ENCODE measurements at places on chromosomes 2 and 18.

DNA sequence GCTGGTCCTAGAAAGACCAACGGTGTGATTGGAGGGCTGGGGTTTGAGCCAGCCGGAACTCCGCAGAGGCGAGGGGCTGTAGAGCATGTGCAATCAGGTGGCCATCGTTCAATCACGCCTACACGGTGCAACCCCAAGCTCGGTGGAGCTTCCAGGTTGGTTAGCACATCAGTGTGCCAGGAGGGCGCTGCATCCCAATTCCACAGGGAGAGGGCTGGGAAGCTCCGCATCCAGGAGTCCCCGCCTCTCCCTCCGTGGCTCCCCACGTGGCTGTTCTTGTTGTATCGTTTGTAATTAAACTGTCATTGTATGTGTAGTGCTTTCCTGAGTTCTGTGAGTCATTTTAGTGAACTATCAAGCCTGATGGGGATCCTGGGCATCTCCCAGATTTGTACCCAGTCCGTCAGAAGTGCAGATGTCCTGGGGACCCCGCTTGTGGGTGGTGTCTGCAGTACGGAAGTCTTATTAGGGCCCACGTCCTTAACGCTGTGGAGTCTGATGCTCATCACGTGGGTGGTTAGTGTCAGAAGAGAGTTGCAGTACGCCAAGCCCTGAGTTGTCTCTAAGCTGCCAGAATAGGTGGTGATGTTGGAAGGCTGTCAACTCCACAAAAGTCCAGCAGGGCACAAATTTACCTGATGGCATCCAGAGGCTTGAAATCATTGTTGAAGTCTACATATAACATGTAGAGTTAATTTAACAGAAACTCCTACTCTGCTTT, 20.6 kb upstream of the AMMECR1L start:
- DNase-seq = no peak

DNA sequence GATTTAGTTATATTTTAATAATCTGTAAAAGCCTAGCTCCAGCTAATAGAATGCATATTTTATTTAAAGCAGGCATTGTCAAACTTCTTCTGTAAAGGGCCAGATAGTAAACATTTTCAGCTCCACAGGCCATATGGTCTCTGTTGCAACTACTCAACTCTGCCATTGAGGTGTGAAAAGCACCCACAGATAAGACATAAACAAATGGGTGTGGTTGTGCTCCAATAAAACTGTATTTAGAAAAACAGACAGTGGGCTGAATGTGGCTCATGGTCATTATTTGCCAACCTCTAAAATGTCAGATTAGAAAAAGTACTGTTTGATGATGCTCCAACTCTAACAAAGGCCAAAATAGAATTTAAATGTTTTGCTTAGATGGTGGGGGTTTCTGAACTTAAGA, 519.9 kb downstream of the RNF144A start:
- DNase-seq = no peak

DNA sequence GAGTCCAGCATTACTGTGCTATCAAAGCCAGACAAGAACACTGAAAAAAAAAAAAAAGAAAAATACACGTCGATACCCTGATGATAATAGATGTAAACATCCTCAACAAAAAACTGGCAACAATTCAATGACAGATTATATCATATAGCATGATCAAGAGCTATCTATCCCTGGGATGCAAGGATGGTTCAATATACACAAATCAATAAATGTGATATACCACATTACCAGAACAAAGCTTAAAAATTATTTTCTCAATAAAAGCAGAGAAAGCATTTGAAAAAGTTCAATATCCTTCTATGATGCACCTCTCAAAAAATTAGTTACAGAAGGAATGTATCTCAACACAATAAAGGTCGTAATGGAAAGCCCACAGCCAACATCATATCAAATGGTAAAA, 332.8 kb upstream of the MMADHC start:
- no peak for DNase-seq

DNA sequence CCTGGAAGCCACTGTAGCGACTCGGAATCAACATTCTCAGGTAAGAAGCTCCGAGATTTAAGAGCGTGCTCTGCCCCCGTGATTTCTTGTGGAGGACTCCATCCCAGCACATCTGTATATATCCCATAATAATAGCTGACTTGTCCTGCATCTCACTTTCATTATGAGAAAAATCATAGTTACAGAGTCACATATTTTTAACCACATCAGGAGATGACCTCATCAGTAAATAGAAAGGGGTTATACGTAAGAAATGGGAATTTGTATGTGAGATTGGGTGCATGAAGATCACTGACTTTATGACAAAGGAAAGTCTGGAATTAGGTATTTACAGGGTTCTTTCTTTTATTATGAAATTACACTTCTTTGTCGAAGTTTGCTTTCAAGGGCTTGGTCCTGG, 16.4 kb upstream of the TMEM18 start:
- no peak for DNase-seq

DNA sequence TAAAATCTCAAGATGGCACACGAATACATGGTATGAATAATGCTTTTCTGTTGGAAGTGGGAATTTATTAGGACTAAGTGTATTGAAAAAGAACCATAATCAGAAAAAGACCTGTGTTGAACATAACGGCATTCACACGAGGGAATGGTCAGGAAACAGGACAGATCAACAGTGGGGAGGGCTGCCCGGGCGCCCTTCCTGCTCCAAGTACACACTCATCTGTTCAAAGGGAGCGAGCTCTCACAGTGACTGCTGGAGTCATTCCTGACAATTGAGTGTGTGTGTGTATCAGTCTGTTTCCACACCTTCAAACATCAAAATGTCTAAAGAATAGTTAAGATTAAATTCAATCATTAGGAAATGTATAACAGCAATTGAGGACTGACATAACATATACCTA, 167.2 kb downstream of the HDAC4 start:
- no peak for DNase-seq

GRCh38 chr18:10442551-10442971, 11.9 kb upstream of the APCDD1 start:
- DNase-seq = no peak

DNA sequence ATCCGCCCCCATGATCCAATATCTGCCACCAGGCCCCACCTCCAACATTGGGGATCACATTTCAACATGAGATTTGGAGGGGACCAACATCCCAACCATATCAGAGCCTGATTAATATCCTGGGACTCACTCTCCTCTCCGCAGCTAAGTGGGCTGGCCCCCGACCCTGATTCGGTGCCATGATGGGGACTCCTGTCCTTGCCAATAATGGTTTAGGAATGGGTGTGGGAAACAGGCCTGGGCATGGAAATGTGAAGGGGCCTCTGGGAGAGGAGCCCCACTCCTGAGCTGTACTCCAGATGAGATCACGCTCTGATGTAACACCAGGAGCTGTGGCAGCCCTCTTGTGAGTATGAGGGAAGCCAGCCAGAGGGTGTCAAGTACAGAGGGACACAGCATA, 77.3 kb upstream of the SMAD7 start:
- no peak for DNase-seq

GRCh38 chr18:44195394-44196140, 485.1 kb upstream of the SETBP1 start:
- no peak for DNase-seq

GRCh38 chr2:223416815-223417610, 185.1 kb downstream of the SCG2 start:
- DNase-seq = no peak

DNA sequence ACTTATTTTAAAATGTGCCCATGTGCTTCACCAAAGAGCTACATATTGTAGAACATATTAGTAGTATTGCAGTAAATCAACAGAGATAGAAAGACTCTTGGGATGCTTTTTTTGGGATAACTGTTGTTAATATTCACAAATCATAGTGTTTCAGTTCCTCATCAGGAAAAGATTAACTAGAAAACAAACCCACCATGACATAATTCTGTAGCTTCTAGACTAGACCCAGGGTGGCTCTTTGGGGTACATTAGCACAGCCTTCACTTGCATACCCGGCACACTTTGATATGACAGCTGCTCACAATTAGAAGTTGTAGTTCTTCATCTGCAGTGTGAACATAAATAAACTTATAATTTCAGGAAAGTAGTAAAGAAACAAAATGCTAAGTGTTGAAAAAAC, 154.2 kb downstream of the ATP9B start:
- no peak for DNase-seq

DNA sequence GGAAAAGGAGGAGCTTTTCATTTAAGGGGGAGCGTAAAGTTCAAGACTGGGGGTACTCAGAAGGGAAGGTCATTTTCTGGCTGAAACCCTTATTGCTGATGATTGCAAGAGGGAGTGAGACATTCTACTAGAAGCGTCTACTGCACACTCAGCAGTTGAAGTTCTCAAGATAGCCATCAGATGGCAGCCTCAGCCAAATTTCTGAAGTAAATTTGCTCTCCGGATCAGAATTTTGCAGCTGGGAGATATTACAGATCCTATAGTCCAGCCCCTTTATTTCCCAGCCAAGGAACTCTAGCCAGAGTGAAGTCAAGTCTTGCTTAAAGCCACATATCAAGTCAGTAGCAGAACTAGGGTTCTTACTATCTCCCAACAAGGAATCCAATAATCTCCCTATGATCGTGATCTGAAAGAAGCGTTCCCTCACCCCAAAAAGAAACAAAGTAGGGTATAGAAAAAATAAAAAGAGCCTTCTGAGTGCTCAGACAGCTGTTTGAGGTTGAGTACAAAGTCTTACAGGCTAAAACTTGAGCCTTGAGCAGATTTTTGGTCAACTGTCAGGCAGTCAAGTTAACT, 24.0 kb downstream of the RAX start:
- no peak for DNase-seq

DNA sequence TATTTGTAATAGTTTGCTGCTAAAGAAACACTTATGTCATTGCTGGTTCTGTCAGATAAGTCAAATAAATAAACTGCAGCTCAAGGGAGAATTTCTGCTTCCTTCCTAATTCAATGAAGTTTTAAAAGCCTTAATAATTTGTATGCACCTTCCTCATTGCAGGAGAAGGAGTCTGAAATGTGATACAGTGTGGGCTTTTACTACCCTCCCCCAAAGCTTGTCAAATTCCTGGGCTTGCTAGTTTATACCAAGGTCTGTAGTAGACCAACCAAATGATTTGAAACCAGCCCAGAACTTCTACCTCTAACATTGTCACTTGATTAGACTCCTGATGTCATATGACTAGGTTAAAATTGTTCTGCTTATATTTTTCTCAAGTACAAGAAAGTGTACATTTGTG, 131.8 kb downstream of the DTNA start:
- DNase-seq = no peak

DNA sequence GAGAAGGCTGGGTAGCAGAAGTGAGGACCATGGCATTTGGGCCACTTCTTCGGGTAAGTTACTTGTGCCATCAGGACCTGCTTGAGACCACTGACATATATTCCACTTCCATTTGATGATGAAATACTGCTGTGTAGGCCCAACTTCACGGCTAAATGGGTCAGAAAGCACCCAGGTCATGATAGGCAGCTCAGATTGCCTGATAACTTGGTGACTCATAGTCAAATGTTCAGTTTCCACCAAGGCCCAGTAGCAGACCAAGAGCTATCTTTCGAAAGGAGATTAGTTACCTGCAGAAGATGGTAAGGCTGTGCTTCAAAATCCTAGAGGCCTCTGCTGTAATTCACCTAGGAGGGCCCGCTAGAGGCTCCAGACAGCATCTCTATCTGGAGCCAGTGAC, 31.8 kb upstream of the MEX3C start:
- no peak for DNase-seq

GRCh38 chr2:232013701-232014353, 52.3 kb downstream of the DIS3L2 start:
- peak; percentile 55 for DNase-seq

DNA sequence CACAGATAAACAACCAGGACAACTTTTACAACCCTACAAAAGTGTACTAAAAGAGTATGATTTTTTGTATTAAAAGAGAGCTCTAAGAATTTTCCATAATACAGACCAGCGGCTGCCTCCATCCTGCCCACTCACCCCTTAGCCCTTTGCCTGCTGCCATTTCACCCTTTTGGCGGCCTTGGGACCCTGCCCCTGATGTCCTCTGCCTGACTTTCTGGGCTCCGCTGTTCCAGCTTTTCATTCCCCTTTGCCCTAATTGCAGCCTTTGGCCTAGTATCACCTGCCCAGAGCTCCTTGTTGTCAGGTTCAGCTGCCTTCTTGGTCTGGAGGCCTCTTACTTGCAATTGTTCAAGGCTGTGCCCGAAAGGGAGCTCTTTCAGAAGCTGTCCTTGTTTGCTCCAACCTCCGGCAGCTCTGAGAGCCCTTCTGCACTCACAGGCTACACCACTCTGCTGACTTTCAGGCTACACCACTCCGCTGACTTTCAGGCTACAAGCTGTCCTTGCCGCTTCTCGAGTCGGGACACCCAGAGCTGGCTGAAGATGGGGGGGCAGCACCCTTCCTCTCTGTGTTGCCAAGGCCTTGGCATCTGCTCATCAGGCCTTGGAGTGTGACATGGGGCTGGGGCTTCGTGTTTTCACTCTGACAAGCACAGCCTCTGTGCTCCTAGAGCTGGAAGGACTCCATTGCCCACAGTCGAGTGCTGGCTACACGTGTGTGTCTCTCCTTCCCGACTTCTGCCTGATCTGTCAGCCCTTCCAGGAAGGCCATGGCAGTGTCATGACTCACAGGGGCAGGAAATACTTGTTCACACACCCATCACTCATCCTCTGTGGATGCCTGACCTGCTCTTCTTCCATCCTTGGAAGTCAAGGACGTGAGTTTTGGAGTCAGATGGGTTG, 43.1 kb upstream of the HDAC4 start:
- DNase-seq = no peak

GRCh38 chr2:54083021-54083420, 32.4 kb upstream of the ACYP2 start:
- DNase-seq = no peak

DNA sequence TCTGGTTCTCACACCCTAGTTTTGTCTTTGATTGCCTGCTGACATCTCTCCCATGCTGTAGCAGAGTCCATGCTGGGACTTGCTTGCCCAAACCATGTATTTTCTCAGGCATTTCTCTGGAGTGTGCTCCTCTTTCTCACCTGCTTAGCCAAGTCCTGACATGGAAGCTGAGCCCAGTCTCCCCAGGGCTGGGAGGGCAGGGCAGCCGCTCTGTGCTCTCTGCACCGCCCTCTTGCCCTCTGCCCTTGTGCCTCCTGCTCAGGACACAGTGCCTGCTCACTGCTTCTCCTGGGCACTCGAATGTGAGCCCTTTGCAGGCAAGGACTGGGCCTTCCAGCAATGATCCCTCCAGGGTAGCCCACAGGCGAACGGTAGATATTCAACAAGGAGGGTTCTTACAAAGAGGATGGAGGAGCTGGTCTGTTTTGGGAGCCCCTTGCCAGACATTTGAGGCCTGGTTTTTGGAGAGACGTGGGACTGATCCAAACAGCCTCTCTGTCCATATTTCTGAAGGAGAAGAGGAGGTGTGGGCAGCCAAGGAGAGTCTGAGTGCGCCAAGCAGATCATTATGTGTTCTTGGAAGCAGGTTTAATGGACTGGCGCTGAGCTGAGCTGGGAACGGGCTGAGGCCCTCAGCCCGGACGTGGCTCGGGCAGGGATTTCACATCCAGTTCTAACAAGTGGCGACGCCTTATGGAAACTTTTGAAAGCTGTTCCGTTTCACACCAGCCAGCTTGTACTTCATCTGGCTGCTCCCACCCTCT, 4.0 kb downstream of the SLC14A2 start:
- DNase-seq = no peak

GRCh38 chr2:43073401-43073825, 153.0 kb downstream of the ZFP36L2 start:
- DNase-seq = no peak

Measured in AG04449 (cell line).